ENCODE measurements at places on chromosomes 5 and 9.
A peak's percentile ranks its signal among the peaks of the same experiment; 100 is the strongest.

GRCh38 chr5:170254056-170254455 is 21.3 kb downstream of the C5orf58 start:
- DNase-seq, result peak; percentile 64

- DNase-seq, result no peak
These were observed 254.2 kb upstream of the SLC24A2 start for GRCh38 chr9:20043035-20043434.

DNA sequence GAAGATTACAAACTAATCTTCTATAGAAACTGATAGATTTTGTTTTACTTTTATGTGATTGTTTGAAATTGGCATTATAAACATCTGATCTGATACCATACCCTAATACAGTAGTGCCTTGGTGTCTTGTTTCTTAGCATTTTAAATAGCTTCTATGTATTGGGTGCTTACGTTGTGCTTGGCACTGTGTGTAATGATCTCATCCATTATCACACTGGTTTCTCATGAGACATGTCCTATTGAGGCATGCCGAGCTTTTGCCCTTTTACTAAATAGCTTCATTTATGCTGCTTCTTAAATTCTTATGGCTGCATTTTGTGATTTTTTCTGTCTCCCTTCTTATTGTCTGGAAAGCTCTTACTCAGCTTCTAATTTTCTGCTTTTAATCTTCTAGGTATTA is 48.2 kb upstream of the TLR4 start:
- DNase-seq, result no peak

DNA sequence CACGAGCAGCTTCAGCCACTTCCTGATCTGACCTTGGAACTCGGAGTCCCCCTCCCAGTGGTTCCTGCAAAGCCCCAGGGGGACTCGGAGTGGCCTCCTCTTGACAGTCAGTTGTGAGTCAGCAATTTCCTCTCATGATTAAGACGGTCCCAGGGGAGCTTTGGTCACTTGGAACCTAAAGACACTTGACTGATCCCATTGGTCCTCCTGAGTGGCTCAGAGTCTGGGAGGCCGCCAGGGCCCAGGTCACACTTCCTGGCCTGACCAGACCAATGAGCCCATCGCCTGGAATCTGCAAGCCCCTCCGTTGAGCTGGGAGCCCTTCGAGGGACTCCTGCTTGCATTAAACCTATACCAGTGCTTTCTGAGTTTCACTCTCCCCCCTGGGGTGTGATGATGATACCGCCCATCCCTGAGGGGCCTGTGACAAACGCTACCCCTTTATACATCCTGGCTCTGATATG is 29.1 kb downstream of the TSPAN17 start:
- DNase-seq, result no peak

- DNase-seq, result no peak
These were observed 320.6 kb upstream of the BRINP1 start for GRCh38 chr9:119689879-119690278.

DNA sequence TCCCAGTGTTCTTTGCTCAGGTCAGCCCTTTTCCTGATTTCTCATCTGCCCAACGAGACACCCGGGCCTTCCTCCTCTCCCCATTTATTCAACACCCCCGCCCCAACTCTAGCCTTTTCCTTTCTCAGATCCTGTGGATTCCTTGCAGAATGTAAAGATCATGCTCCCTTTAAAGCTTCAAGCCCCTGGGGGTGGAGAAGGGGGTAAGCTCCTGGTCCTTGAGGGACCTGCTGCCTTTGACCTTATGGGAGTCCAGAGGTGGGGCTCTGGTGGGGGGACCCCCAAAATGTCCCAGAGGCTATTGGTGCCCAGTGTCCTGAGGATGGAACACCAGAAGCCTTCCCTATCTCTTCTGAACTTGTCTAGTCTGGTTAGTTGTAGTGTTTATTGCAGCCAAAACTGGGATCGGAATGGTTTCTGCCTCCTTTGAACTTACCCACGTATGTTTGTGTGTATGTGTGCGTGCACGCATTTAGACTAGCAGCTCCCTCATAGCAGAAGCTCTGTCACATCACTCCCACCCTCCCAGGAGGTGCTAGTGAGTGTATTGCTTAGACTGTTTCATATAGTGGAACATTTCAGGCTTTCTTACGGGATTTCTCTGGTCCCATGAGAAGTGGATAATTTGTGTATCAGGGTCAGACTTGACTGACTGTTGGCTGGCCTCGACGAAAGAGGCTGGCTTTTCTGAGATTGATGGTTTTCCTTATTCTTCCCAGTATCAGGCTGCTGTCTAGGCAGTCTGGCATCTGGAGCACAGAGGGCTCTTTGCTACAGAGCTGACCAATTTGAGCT is 1.1 kb downstream of the GALNT10 start:
- no peak for DNase-seq

DNA sequence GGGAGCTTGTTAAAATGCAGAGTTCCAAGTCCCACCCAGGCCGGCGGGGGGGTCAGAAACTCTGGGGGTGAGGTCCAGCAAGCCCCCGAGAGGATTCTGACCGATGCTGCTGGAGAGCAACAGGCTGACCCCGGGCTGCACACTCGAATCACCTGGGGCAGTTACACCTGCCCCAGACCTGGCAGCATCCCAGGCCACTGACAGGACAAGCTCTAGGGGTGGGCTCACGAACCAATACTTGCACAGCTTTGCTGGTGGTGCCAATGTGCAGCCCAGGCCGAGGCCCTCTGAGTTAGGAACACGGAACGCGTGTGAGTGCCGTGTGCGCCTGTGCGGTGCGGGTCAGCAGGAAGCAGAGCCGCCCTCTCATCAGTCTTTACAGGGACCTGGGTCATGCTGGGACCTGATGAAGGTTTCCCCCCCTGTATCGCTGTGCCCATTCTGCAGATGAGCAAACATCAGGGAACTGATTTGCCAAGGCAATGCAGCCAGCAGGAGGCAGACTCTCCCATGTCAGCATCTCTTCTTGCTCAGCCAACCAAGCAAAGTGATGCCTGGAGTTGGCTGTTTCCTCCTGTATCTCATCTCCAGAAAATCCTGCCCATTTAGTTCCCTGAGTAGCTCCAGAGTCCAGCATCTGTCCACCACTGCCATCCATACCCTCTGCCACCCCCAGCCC is 16.3 kb downstream of the FAM163B start:
- DNase-seq, result no peak

DNA sequence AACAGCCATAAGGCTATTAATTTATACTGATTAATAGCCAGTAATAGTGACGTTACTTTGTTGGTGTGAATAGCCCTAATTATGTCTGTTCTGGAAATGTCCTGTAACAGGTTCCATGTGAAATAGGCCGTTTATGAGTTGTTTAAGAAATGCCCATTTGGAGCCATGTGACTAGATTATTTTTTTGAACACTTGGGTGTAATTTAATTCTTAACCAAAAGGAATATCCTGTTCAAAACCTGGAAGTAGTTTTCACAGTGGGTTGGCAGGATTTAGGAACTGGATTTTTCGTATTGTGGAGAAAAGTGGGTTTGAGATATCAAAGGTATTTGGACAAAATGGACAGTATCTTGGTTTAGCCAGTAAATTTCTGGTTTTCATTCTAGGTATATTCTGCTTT is 1.3 kb downstream of the TENT2 start:
- no peak for DNase-seq

- no peak for DNase-seq
These were observed 6.1 kb downstream of the SLC31A2 start for GRCh38 chr9:113156880-113157279.

DNA sequence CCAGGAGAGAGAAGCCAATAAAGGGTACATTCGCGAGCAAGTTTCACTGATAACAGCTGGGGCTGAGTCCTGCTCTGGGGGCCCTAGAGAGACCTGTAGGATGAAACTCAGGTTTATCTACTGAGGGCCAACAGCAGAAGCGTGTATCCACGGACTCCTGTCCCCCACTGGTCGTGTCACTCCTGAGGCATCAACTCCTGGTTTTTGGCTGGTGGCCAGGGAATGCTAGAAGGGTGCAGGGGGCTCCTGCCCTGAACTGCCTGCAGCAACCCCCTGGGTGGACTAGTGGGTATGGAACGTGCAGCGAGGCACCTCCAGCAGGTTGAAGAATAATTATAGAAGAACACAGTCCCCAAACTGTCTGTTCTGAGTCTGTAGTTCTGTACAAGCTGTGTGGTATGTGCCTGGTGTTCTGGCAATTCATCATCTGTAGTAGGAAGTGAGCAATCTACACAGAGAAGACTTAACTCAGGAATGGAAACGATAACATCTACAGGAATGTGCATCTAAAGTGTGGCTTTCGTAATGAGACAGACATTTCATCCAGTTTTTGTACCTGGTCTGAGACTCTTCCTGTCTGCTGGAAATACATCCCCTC is 64.5 kb upstream of the GNA14 start:
- DNase-seq, result no peak
